ENCODE measurements at places on chromosomes 2 and 18. TPM values are rescaled to one million over a fixed set of nuclear protein-coding genes. Genes with fewer than 3 reads are reported as not detected.

The HRH4 gene
- total RNA-seq, result not detected

- no peak for DNase-seq
These were observed 52.8 kb upstream of the PMAIP1 start for GRCh38 chr18:59846814-59847490.

- peak; percentile 88 for DNase-seq
These were observed 158.4 kb downstream of the SETBP1 start for GRCh38 chr18:44838971-44839666.

DNA sequence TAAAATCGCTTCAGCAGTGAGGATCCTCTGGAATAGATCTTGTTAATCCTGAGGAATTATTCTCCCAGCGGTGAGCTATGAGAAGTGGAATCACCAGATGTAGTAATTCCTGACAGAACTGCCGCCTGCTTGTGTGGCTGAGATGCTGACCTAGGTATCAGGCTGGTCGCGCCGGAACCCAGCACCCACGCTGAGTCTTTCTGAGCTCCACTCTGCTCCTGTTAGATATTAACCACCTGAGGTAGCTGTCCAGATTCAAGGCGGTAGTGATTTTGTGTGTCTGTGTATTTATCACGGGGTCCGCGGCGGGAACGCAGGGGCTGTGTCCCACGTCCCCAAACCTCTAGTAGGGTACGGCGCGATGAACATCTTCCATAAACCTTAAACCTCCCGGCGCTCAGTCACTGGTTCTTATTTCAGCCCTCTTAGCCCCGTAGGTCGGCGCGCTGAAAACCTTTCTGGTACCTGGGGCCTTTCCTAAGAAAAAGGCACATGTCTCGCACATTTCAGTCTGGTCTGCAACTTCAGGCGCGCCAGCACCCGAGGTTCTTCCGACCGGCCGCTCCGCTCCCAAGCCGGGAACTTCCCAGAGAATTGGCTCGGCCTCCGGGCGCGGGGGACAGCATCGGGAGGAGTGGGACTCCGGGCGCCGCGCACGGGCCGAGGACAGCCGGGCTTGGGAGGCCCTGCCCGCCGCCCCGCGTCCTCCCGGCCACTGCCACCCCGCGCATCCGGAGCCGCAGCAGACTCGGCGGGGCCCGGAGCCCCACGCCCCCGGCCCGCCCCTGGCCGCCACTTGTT is 542 bp upstream of the CNNM3 start:
- DNase-seq, result no peak

DNA sequence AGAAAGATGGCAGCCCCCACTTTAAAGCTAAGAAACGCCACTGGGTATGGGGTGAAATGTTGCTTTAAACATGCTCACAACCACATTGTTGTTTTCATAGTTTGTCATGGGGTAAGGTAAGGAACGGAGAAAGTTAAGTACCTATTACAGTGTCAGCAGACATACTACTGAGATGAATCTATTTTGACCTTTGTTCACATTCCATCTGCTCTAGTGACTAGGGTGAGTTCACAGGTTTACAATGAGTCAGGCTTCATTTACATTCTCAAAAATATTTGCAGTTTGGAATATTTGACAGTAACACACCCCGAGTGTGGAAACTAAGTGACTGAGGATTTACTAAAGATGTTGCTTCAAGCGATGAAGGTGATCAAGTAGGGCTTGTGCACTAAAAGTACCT is 428.7 kb upstream of the ACVR2A start:
- no peak for DNase-seq

The ZNF804A gene
- 1.2 TPM for total RNA-seq

- DNase-seq, result no peak
These were observed 57.0 kb upstream of the ZC3H15 start for GRCh38 chr2:186429104-186429503.

DNA sequence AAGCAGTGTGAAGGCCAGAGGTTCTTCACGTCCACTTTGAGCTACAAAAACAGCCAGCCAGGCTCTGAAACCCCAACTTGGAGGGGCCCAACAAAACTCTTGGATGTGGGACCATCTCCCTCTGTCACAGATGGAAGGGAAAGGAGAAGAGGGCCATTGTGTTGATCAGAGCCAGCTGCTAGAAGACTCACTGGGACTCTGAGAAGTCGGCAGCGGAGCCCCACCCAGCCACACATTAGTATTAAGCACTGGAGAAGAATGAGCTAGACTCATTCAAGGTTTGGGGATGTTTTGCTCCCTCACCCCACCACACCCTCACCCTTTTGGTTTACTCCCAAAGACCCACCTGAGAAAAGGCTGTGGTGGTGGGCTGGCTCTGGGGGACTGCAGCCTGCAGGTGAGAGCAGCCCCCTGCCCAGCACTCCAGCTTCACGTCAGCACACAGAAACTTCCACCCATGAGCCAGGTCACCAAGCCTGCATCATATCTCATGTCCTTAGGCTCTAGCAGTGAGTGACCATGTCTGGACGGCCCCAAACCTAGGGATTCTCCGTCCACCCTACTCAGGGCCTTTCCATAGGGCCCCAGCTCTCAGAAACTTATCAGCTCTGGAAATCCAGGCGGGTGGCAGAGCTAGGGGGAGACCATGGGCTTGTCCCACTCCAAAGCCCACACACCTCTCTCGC is 12.6 kb downstream of the TEX51 start:
- peak; percentile 65 for DNase-seq

GRCh38 chr18:73688851-73689711 is 458.6 kb downstream of the FBXO15 start:
- no peak for DNase-seq

DNA sequence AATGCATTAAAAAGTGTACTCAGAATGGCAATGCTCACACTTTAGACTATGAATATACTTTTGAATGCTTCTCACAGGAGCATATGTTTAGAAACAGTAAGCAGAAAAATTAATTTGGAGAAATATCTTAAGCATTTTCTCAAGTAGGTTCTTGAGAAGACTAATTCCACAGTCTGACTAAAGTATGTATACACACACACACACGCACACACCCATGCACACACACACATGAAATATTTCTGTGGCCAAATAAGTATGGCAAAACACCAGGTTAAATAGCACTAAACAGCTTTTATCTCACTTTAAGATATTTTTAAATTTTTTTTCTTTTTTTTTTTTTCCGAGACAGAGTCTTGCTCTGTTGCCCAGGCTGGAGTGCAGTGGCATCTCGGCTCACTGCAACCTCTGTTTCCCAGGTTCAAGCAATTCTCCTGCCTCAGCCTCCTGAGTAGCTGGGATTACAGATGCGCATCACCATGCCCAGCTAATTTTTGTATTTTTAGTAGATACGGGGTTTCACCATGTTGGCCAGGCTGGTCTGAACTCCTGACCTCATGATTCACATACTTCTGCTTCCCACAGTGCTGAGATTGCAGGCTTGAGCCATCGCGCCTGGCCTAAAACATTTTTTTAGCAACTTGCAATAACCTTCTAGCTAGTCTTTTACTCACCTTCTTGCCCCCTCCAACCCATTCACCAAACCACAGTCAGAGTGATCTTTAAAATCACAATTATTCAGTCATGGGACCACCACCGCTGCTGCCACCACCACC is 67.5 kb upstream of the SCG2 start:
- no peak for DNase-seq

GRCh38 chr2:48715956-48716355 is 39.6 kb downstream of the LHCGR start:
- no peak for DNase-seq

GRCh38 chr2:240596080-240596460 is 9.5 kb downstream of the CAPN10 start:
- peak; percentile 76 for DNase-seq

The RAB6C gene
- not detected for total RNA-seq

All from posterior vena cava (tissue), 2 donors.